ENCODE measurements at places on chromosomes 1 and 21.

DNA sequence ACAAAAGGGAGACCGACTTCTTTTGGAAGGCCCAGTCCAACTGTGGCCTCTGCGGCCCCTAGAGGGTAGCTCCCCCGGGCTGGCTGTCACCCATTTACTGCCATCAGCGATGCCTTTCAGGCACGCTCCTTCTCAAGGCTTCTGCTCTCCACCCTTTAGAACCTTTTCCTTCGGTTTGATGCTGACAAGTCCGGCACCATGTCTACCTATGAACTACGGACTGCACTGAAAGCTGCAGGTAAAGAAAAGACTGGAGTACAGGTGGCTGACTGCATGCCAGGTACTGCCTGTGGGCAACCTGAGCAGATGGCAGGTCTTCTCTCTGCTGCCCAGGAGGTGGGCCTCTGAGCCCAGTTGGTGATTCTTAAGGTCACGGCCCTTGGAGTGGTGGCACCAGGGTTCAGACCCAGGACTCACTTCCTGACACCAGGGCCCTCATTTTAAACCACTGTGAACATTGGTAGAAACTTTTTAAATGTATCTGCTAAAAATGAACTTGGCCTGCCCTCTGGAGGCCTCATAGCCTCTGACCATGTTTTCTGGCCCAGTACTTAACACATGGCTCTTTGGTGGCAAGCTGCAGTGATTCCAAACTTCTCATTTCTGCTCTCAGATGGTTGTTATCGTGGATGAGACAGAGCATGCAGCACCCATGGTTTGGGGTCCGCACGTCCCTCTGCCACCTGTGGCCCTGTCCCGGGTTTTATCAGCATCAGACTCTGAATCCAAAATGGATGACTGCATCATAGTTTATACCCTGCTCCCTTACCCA, 45.7 kb downstream of the CAPN9 start:
- DNase-seq, result no peak

GRCh38 chr1:113813218-113813617, 942 bp upstream of the RSBN1 start:
- no peak for DNase-seq

- DNase-seq, result no peak
Measured at GRCh38 chr1:116448785-116449385, 75.8 kb downstream of the ATP1A1 start.

DNA sequence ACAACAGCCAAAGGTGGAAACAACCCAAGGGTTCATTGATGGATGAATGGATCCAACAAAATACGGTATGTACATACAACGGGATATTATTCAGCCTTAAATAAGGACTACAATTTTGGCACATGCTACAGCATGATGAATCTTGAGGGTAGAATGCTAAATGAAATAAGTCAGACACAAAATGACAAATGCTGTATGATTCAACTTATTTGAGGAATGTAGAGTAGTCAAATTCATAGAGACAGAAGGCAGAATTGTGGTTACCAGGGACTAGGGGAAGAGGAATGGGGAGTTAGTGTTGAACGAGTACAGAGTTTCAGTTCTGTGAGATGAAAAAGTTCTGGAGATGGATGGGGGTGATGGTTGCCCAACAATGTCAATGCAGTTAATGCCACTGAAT, 118.0 kb upstream of the PAXBP1 start:
- no peak for DNase-seq

DNA sequence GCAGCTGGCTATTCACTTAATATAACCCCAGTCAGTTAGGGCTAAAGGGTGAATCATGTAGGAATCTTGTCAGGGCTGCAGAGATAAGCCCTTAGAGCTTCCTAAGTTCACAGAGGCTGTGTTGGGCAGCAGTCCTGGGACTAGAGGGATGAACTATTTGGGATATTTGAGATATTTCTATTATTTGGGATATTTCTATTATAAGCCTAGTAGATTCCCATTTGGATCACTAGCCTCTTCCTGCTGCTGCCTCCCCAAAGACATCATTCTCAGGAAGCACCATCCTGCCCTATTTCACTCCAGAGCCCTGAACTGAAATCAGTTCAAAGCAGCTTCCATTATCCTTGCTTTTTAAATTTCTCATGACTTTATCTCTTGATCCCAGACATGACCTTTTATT, 501.3 kb downstream of the NUF2 start:
- DNase-seq, result no peak

DNA sequence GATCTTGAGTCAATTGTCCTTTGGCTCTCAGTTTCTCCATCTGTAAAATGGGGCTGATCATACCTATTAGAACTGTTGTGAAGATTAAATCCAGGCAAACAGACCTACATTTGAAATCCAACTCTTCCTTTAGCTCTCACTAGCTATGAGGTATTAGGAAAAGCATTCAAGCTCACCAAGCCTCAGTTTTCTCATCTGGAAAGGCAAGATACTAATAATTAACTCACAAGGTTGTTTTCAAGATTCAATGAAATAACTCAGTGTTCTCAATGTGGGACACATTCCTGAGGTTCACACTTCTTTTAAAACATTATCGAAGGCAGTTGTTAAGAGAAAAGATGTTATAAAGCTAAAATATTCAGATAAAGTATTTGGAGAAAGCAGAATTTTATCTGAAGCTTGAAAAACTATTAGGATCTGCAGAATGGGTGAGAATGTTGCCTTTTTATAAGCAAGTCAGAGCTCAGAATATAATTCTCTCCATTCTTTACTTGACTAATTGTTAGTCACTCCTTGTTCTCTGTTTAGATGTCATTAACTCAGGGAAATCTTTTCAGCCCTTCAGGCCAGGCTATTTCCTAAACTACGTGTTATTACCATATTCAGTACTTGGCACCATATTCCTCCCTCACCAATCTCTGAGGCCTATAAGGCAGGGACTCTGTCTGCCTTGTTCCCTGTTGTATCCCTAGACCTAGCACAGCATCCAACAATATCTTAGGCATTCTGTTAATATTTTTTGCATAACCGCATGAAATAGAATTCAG, 72.0 kb upstream of the VAV3 start:
- no peak for DNase-seq

DNA sequence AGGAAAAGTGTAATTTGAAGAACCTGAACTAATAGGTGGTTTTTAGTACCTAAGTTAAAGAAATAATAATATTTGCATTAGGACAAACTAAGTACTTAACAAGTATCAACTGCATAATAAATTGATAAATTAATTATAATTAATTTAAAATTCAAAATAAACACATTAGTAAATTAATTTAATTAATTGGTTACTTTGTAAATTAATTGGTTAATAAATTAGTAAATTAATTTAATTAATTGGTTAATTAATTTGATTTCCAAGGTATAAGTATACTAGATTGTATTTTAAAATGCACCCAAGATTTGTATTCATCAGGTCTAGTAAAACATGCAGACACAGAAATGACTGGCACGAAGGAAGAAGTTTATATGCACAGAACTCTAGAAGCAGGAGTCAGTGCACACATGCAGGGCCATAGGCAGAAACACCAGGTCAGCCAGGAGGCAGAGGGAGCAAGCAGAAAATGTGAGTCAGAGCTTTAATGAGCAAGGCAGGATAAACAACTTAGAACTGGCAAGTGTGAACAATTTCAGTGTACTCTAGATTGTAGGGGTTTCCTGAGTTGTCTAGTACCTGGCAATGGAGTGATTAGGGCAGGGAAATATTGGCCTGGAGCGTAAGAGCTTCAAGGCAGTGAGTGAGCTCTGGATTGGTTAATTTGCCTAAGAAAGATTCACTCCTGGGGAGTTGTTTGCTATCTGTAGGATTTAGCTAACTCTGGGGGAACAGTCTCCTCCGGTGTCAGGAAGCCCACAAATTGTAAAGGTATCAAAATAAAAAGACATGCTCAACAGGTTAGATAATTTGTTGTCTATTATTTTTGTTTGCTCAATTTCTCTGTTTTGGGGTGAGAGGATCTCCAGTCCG, 665.7 kb downstream of the MRPL39 start:
- DNase-seq, result no peak

- DNase-seq, result no peak
Measured at GRCh38 chr1:68808351-68808750, 311.5 kb upstream of the DEPDC1 start.

DNA sequence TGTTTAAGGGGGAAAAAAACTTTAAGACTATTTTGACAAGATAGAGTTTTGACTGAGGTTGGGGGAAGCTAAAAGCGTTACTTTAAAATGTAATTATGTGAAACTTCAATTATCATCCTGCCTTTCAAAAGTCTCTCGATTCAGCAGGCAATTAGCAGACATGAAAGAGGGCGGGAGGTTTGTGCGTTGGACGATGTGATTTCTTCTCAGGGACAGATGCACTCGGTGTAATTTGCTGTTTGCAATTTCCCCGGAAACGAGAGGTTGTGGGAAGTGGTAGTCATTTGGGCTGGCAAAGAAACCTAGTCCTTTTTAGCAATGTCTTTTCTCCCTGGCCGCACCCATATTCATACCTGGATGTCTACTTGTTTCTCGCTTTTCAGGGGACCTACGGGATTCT, 27.1 kb downstream of the KAZN start:
- DNase-seq, result no peak

- DNase-seq, result no peak
Measured at GRCh38 chr1:205343431-205344065, 13.2 kb downstream of the KLHDC8A start.

DNA sequence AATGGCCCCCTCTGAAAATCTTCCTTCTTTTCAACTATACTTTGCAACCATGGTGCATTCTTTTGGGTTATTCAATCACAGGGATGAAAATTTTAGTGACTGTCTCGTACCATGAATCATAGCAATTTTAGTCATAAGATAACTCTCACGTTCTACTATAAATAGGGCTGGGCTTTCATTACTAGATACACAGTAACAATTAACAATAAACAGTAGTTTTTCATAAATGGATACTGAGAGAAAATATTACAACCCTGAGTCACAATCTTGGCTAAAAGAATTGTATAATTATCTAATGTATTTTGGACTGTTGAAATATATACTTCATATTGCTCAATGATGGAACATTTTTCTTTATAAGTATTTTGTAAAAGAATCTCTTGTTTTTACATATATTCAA, 96.1 kb downstream of the TEX35 start:
- DNase-seq, result no peak

DNA sequence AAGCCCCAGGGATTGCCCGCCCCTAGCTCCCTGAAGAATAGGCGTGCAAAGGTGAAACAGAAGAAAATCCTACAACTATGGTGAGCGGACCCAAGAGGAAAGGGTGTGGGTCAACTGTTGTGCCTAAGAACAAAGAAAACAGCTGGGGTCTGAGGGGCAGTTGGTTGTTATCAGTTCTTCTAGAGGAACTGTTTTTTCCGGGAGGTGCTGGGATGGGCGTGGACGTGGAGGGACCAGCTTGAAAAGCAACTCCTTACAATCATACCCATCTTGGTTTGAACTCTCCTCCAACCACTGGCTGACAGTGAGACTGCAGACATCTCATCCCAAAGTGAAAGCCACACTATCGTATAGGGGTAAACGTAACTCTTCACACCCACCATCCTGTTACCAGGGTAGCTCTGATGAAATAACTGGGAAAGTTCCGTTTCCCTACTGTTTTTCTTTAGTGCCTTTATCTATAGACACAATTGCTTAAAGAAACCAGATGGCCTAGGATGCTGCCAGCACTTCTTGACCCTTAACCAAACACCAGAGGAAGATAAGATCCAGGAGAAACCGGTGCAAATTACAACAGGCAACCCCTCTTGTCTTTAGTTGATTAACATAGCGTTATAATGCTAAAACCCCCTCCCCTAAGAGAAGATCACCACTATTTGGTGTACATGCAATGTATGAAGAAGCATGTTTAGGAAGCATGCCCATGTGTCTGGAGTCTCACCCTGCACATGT, 25.6 kb upstream of the FAM89A start:
- no peak for DNase-seq

- DNase-seq, result no peak
Measured at GRCh38 chr1:226678251-226678650, 60.8 kb downstream of the ITPKB start.

DNA sequence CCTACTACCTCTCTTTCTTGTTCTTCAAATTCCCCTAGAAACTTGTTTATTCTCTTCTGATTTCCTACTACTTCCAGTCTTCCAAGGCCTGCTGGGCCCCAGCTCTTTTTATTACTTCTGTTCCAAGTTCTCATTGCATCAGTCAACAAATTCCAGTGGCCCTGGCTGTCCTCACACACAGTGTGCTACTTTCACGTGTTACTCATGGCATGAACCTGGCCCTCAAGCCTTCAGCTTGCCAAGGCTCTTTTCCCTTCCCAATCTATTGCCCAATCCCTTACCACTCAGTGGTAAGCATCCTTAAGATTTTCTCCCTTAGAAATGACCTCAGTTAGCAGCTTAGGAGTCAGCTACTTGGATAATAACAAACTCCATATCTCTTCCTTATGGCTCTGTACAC, 613.5 kb downstream of the LMO4 start:
- DNase-seq, result no peak

DNA sequence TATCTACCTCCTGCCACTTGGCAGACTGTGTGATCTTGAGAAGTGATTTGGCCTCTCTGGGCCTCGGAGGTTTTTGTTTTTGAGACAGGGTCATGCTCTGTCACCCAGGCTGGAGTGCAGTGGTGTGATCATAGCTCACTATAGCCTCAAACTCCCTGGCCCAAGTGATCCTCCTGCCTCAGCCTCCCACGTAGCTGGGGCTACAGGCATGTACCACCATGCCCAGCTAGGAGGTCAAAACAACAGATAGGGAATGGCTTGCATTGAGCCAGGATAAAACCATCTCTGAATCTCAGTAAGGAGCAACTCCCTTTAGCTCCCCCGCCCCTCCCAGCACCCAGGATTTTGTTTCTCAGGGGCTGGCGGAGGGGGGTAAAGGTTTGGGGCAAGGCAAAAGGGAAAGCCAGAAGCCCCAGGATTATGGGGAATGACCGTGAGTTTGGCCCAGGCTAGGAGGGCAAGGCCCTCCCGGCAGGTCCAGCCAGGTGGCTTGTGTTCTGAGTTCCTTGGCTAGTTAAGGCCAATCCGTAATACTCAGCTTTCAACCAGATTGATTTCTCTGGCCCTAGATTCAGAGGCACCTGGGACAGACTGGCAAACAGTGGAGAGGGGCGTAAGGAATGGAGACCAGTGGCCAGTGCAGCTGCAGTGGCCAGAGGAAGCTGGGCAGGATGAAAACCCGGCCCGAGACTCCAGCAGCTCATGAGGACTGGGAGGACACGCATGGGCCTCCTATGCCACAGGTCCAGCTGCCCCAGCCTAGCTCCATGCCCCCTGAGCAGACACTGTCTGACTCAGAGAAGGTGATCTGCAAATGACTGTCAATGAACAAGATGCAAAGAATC, 130.1 kb downstream of the DMRTB1 start:
- no peak for DNase-seq

DNA sequence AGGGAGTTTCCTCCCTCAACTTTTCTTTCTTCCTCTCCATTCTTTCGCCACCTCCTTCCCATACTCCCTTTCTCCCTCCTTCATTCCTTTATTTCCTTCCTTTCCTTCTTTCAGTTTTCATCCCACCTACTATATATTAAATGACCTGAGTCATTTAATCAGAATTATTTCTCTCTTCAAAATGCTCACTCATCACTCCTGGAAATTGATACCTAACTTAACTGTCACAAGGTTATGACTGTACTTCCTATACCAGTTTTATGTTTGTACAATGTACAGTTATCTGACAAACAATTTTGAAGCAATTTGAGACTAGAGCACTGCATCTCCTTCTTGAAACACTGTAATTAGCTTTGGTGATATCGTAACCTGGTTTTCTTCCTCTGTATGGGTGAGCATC, 41.4 kb downstream of the NEXN start:
- DNase-seq, result no peak
